ENCODE measurements at places on chromosomes 5 and 9.

GRCh38 chr9:34634551-34635248 is 2.9 kb downstream of the SIGMAR1 start:
- DNase-seq: no peak

DNA sequence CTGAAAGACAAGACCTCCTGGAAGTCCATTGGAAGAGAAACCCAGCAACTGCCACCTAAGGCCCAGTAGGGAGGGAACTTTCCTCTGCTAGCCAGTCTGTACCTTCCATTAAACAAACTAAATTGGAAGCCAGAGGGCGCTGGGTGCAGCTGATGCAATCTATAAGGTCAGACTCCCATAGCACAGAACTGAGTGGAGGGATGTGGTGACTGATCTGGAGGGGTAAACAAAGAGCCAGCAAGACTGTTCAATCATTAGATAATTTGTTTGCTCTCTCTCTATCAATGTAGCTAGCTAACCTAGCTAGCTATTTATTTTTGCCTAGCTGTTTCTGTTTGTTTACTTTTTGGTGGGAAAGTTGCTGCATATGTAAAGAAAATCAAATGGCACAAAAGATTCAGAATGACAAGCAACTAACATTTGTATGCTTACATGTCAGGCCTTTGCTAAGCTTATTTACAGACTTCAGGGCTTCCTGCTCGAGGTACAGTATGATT is 291.8 kb upstream of the DAB2 start:
- DNase-seq: no peak

DNA sequence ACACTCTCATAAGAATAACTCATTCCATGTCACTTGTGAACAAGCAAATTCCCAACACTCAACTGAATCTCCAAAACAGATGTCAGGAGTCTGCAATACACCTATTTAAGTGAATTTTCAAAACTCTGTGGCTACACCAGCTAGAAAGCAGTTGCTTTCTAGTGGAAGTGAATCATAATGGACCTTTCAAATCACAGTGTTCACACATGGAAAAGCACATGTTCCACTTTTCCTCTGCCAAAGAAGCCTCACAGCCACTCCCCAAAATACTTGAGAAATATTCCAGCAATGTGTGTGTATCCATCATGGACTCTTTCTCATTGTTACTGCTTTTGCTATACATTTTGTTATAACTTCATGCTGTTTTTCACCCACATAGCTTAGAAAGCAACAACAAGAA is 17.4 kb downstream of the MARCHF3 start:
- no peak for DNase-seq

DNA sequence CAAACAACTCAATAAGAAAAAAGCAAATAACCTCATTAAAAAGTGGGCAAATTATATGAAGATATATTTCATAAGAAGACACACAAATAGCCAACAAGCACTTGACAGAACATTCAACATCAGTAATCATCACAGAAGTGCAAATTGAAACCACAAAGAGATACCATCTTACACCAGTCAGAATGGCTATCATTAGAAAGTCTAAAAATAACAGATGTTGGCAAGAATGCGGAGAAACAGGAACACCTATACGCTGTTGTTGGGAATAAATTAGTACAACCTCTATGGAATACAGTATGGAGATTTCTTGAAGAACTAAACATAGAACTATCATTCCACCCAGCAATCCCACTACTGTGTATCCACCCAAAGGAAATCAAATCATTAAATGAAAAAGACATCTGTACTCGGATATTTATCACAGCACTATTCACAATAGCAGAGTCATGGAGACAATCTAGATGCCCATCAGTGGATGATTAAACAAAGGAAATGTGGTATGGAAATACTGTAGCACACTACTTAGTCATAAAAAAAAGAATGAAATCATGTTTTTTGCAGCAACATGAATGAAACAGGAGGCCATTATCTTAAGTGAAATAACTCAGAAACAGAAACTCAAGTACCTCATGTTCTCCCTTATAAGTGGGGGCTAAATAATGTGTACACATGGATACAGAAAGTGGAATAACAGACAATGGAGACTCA is 106.8 kb upstream of the FST start:
- no peak for DNase-seq

DNA sequence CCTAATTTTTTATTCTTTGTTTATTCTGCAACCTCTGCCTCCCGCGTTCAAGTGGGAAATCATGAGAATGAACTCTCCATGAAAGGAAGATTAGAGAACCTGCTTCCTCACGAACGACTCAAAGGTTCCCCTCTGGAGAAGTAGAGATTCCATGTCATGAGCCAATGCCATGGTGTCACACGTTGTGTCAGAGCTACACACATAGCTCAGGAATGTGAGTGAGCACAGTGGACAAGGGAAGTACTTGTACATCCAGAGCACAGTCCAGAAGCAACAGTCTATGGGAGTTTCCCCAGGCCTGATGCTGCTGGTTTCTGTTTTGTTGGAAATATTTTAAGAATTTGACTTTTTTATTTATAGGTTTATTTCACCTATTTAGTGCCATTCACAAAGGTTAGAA is 26.8 kb upstream of the PPP2CA start:
- DNase-seq: no peak

DNA sequence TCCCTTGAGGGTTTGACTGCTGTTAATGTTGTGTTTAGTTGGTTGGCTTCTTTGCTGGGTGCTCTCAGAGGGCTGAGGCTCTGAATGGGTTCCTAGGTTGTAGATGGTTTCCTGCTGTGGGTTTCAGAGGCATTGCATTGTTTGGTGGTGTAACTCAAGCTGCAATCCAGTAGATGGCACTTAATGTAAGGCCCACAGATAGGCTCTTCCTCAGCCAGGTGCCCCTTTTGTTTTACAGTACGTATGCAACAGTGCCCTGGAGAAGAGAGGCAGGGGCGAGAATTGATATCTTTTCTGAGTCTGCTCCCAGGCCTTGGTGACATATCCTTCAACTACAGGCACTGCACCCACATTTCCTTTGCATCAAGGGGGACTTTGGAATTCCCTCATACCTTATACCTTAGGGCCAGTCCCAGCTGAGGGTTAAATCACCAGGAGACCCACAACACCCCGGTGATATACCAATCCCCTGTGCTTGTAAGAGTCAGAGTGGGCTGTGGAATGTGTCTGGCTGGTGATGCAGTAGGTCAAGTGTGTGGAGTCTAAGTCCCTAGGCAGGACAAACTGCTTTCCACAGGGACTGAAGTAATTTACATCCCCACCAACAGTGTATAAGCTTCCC is 7.0 kb upstream of the UGT3A2 start:
- no peak for DNase-seq

Data from activated gamma-delta T cell treated with anti-CD3 and anti-CD28 coated beads, Interleukin-2, amount 50 U/mL, for 16 hours (primary cell).